ENCODE measurements at places on chromosomes 1 and 21.

DNA sequence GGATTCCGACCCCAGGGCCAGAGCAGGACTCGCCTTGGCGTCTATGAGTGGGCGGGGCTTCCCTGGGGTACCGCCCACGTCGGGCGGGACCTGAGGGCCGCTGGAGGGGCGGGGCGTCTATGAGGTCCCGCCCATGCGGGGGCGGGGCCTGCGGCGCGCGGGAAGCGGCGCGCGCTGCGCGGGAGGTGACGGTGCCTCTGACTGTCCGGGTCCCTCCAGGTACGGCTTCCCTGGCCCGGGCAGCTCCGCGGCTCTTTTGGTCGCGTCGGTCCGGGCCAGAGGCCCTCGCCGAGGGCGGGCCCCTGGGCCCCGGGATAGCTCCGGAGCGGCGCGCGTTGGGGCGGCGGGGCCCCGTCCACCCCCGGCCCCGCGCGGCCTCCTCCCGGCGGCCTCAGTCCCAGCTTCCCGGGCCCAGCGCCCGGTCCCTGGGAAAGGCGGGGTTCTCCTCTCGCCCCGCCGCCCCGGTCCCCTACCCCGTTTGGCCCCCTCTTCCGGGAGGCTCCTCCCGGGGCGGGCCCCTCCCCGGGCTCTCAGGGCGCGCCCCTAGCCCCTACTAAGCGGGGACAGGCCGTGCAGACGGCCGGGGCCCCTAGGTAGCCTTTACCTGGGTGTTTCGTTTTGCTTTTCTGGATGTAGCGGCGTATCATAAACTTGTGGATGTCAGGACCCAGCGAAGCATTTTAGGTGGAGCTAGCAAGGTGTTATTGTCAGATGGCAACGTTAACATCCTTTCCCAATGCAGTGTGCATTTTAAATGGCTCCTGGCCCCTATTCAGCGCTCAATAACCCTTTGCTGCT is at the start of gene CHAF1B:
Gene CHAF1B (plus strand): TSS at position 160 of the 798 bp plus-strand sequence. CDS start 745 bp downstream, outside the sequence.
- peak; percentile 90 for DNase-seq

DNA sequence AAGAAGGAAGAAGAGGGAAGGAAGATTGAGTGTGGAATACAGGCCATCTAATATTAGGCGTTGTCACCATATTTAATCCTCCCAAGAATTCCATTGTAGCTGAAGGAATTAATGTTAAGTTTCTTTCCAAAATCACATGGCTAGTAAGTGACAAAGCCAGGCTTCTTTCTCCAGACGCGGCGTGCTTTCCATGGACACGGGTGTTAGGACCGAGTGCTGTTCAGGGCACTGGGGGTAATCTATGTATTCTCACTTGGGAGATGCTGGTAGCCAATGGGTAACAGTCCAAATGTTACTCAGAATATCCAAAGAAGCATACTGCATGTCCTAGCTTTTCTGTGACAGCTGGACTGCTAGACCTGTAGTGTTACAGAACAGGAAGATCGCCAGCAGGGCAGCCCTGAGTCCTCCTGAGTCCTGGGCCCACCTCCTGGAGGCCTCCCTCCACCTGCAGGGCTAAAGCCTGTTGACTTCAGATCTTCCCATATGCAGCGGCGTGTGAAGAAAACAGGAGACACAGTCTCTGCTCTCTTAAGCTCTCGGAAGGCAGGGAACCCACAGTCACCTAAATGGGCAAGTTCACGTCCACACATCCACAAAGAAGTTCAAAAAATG is 5.3 kb downstream of the IGSF9 start:
- DNase-seq: no peak

GRCh38 chr1:179935909-179936496 is 18.6 kb upstream of the CEP350 start:
- no peak for DNase-seq

GRCh38 chr1:54838565-54839180 is 37.5 kb upstream of the TTC22 start:
- no peak for DNase-seq

GRCh38 chr1:72288886-72289285 is 6.5 kb upstream of the NEGR1 start:
- no peak for DNase-seq

- DNase-seq: peak; percentile 65
These were observed 959 bp downstream of the CD58 start for GRCh38 chr1:116569776-116570357.

DNA sequence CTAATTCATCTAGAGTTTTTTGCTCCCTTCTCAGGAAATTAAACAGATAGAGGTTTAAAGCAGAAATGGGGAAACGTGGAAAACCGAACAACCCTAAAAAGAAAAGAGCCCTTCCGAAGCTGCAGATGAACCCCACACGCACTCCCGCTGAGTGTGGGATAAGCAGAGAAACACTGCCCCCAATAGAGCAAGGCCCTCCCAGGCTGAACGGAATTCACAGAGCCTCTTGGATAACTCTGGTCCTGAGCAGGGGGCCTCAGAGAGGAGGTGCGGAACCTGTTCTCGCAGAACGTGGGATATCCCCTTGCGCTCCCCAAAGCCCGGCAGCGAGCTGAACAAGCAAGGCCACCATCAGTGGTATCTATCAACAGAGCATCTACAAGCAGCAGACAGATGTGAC is 44.9 kb downstream of the SSBP3 start:
- no peak for DNase-seq

DNA sequence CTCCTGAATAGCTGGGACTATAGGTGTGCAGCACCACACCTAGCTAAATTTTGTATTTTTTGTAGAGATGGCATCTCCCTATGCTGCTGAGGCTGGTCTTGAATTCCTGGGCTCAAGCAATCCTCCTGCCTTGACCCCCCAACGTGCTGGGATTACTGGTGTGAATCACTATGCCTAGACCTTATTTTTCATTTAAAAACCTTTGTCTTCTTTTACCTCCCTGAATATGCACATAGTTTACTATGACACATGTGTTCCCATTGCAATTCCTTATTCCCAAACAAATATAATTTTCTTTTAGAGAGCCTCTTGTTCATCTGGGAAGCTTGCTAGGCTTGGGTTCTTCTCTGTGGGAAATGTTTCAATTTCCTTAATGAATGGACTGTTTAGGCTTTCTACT is 16.8 kb downstream of the SH3BGR start:
- DNase-seq: no peak

- peak; percentile 46 for DNase-seq
These were observed 110.8 kb downstream of the LACTBL1 start for GRCh38 chr1:22861764-22862440.

- no peak for DNase-seq
These were observed 660 bp downstream of the CD1C start for GRCh38 chr1:158290321-158290844.

DNA sequence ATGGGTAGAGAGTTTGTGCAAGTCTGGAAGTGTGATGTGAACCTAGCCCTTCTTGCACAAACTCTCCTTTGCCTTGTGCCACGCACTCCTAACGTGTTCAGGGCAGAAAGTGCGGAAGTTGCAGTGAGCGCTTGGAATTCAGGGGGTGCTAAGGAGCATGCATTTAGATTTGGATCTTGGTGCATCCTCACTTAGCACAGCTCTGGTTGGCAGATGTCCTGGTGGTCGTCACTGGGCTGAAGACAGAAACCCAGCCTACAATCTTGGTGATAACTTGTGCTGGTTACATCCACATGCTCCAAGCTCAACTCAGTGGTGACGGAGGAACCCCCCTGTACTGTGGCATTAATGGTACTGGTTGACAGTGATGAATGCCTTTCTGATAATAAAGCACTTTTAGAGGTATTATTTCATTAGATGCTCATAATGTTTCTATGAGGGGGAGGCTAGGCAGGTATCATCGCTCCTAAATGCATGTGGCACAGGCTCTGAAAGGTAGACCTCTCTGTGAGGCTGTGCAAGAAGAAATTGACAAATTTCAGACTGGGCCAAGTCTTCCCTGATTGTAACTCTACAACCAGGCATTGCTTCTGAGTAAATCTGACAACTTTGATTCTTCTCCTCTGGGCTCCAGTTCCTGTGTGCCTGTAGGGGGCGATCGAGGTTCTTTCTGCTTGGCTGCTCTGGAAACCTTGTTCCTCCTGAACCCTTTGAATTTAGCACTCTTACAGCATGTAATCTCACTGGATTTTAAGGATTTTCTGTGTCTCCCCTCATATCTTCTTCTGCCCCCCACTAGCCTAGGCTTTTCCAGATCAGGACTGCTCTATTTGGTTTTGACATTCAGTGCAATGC is 40.6 kb downstream of the MAPKAPK2 start:
- peak; percentile 81 for DNase-seq

- no peak for DNase-seq
These were observed 1.8 kb downstream of the SLC45A3 start for GRCh38 chr1:205678286-205679111.

GRCh38 chr1:41659903-41660302 is 175.4 kb upstream of the EDN2 start:
- no peak for DNase-seq

DNA sequence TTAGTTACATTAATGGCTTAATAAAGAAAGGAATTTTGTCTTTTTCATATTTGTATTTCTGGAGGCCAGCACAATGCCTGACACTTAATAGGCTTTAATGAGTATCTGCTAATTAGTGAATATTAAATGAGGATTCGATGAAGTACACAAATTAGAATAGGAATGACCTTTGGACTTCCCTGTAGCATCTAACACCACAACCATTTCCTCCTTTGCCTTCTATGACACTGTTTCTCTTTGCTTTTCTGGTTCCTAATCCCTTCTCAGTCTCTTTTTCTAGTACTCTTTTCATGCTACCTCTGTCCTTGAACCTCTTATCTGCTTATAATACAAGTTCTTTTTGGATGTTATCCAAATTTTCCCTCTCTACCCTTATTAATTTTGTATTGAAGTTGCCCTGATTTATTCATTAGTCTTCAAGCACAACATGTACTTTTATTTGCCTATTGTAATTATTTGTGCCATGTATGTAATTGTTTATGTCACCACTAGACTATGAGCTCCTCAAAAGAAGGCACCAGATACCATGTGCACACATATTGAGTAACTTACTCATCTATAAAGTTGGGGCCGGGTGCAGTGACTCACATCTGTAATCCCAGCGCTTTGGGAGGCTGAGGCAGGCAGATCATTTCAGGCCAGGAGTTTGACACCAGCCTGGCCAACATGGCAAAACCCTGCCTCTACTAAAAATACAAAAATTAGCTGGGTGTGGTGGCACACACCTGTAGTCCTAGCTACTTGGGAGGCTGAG is 23.8 kb downstream of the RPS27 start:
- no peak for DNase-seq

GRCh38 chr21:35829067-35829466 is 231.3 kb downstream of the SETD4 start:
- DNase-seq: no peak

GRCh38 chr1:94132111-94132510 is 11.2 kb upstream of the ABCA4 start:
- DNase-seq: no peak

GRCh38 chr21:37072274-37072987 is 440 bp downstream of the PIGP start:
- DNase-seq: no peak

DNA sequence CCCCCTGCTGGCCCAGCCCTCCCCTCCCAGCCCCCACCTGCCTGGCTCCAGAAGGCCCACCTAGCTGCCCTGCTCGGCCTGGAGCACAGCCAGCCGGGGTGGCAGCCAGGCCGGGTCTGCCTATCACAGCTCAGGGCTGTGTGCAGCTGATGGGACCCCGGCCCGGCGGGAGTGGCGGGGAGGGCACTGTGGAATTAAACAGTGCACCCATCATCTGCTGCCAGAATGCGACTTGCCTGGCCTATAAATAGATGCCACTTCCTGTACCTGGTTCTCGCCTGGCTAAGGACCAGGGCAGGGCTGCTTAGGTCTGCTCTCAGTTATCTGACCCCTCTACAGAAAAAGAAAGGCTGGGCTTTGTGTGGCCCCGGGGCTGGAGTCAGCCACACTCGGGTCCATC is 98.2 kb upstream of the VAMP3 start:
- no peak for DNase-seq

- DNase-seq: no peak
These were observed 12.6 kb downstream of the MAP7D1 start for GRCh38 chr1:36168514-36168913.

DNA sequence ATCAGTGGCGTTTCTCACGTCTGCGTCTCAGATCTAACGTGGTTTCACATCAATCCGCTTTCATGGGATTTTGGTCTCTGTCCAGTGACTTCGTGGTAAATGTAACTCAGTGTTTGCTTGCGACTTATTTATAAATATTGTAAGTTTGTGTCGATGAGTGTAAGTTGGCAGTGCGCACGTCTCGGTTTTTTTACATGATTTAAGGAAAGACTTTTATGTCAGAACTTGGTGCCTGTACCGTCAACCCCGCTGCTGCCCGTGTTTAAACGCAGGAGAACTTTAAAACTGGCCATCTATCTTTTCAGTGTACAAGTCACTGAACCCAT is 1.5 kb downstream of the B3GALT6 start:
- DNase-seq: no peak

DNA sequence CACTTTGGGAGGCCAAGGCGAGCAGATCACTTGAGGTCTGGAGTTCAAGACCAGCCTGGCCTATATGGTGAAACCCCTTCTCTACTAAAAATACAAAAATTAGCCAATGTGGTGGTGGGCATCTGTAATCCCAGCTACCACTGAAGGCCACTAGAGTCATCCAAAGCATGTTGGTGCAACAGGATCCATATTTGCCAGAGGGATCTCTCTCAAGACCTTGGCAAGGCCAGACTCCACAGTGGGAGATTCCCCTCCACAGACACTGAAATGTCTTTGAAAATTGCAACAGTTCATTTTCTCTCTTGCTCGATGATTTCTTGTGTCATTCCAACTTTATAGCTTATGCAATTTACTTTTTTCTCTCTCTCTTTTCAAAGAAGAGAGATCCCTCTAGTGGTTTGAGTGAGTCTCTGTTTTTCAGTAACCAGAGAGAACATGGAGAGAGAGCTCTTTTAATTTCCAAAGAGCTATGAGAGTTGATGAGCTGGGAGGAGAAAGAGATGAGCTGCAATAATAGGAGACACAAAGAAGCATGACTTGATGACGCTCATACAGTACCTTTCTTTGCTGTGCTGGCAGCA is 176.8 kb upstream of the USP25 start:
- DNase-seq: no peak

- DNase-seq: no peak
These were observed 10.3 kb upstream of the PKNOX1 start for GRCh38 chr21:42964086-42964485.

DNA sequence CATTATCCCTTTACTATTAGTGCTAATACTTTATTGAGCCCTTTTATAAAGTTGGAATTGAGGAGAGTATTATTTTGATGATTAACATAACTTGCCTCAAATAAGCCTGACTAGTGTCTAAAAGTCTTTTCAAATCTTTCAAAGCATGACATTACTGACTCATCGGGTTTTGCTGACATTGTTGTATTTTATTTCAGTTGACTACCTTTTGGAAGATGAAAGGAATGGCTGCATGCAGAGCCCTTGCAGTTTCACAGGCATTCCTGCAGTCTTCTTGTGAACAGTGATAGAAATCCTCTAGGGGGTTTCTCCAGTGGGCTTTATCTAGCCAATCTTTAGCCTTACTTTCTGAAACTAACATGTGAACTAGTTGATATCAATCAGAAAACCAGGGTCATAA is 43.0 kb upstream of the TMEM61 start:
- DNase-seq: no peak

GRCh38 chr1:184635347-184635979 is 119.2 kb downstream of the EDEM3 start:
- DNase-seq: no peak
